ENCODE measurements at places on chromosomes 3 and 15. TPM values are rescaled to one million over a fixed set of nuclear protein-coding genes. Genes with fewer than 3 reads are reported as not detected.

DNA sequence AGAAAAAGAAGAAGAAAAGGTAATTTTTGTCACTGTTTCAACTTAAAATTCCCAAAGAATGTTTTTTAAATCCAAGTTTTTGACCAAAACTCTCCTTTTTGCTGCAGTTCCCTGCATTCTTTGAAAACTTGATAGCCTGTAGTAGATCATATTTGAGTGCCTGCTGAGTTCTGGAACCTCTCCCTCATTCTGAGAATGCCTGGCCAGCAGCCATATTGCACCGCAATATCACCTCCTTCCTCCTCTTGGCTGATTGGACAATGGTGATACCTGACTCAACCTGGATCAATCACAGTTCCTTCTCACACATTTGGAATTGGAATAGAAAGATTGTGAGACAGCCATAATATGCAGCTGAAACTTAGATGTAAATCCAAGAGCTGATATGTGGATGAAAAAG is 97.6 kb upstream of the GAP43 start:
- DNase-seq, result no peak

DNA sequence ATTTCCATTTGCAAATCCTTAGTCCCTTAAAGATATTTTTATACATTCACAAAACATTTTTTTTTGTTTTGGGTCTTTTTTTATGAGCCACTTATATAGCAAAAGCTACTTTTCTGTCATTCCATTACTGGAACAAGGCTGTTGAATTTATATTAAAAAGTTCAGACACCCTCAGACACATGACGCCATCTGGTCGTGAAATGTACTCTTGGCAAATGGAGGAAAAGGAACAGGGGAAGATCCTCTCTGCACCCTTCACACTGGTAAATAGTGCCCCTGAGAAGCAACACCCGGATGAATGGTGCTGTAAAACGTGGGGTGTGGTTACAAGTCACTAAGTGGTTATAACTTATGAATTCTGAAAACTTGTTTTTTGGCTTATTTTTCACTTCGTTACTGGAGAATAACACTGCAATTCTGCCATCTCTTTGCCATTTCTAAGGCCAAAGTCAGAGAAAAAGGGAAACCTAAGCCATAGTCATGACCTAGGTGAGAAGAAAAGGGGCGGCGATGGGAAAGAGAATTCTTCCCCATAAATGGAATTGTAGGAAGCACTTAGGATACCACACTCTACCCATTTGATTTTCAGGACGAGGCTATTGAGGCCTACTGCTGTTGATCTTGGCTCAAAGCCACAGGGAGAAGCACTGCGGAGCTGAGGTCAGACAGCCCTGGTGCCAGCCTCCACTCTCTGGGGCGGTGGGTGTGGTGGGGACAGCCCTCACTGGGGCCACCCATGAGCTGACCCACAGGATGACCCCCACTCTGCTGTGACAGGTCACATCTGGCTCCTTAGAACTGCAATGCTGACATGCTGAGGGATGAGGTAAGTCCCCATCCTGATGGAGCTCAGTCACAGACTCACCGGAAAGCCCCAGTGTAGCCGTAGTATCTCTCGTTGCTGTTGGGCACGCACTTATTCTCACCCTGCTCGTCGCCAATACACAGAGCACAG is 21.9 kb downstream of the LTF start:
- peak; percentile 64 for DNase-seq

GRCh38 chr3:87200060-87200647 is 27.0 kb upstream of the CHMP2B start:
- DNase-seq, result no peak

DNA sequence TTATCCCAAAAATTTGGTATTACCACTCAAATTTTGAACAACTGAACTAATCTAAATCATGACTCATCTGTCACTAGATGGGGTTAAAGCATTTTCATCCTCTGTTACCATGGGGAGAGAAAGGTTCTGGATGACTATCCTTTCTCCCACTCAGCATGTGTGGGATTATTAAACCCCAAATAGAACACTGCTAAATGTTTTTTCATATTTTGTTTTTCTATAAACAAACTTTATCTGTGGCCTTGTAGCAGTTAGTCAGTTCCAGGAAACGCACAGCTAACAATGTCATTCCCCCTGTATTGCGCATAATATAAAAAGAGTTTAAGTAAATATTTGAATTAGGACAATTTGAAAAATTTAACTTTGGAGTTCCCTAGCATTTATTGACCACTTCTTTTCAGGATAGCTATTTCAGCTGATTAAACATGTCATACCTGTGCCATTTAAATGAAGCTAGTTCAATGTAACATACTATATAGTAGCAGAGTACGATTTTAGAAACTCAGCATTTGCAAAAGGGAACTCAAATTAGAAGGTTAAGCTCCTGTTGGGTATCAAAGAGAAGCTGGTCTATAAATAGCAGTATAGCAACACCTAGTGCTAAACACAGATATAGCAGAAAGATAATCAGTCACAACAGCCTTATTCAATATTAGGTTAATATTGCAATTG is 9.2 kb upstream of the TMEM212 start:
- DNase-seq, result peak; percentile 38

- no peak for DNase-seq
Measured at GRCh38 chr15:101024706-101025500, 105.7 kb downstream of the LRRK1 start.

The UACA gene
- total RNA-seq, result 37.0 TPM

GRCh38 chr3:25277503-25277902 is 150.6 kb upstream of the RARB start:
- no peak for DNase-seq
